ENCODE measurements at places on chromosomes 4 and X.

DNA sequence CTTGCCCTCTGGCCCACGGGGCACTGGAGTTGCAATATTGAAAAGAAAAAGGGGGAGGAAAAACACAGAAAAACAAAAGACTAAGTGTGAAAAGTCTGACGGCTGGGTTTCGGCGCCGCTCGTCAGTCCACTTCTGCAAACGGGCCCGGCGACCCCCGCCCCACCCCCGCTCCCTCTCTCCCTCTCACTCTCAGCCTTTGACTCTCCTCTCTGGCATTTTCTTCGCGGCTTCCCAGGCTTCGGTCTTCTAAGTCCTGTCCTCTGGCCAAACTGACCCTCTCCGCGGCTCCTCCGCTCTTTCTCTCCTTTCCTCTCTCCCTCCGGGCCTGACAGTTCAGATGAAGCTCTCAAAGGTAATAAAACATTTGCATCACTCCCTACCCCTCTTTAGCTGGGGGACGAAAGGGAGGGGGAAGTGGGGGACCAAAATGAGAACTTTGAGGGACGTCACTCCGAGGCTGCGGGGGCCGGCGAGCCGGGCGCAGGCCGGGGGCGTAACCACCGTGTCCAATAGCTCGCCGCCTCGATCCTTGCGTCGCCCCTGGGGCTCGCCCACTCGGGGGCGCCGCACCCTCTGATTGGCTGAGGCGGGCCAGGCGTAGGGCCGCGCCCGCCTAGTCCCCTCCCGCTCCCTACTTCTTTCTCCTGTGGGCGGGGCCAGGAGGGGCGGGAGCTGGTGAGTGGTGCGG, at the start of gene NKX6-1:
NKX6-1 (minus strand) TSS at position 358 of the 689 bp plus-strand sequence. CDS start 1,064 bp downstream, outside the sequence.
- DNase-seq = peak; percentile 80

DNA sequence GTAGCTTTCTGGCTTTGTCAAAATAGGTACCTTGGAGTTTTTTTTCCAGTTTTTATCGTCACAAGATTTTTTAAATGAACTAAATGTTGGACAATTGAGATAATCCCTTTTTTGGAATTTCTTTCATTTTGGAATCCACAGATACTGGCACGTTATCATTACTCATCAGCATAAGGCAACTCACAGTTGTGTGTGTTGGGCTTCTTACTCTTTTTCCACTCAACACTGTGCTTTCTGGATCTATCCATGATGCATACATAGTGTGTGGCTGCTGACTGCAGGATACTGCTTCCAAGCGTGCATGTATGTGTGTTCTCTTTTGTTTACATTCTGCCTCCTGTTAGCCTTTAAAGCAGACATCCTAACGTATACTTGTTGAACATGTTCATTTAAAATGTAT, 113.5 kb upstream of the FAM9A start:
- no peak for DNase-seq

DNA sequence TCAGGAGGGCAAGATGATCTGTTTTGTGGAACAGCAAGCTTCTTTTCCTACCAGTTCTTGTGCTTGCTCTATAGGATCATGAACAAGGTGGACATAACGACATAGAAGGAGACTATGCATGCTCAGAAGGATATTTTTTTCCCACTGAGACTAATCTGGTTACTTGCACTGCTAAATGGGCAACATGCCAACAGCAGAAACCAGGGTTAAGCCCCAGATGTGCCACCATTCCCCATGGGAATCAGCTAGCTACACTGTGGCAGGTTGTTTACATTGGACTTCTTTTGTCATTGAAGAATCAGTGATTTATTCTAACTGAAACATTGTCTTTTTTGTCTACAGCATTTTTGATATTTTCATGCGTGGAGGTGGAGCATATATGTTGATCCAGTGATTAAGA, 165.6 kb downstream of the C4orf33 start:
- DNase-seq = no peak

DNA sequence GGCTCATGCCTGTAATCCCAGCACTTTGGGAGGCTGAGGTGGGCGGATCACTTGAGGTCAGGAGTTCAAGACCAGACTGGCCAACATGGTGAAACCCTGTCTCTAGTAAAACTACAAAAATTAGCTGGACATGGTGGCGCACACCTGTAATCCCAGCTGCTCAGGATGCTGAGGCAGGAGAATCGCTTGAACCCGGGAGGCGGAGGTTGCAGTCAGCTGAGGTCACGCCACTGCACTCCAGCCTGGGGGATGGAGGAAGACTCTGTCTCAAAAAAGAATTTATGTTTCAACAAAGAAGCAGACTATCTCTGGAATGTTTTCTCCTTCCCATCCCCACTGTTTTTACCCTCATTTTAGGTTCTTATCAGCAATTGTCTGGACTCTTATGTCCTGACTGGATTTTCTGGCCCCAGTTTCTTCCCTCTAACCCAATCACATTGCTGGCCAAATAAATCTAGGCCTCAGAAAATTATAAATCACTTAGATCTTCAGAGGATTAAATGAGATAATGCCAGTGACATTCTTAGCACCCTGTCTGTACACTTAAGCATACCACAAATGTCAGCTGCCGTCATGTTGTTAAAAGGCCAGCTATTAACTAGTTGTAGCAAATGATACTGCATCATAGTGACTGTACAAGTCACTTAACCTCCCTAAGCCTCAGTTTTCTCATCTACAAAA, 44.9 kb upstream of the PRSS48 start:
- no peak for DNase-seq

GRCh38 chr4:109649872-109650271, 53.4 kb downstream of the CASP6 start:
- DNase-seq = no peak

- DNase-seq = no peak
Observed at GRCh38 chr4:42626629-42627146, 30.2 kb downstream of the ATP8A1 start.

GRCh38 chr4:179625406-179625805, 2183.2 kb upstream of the AGA start:
- DNase-seq = no peak

DNA sequence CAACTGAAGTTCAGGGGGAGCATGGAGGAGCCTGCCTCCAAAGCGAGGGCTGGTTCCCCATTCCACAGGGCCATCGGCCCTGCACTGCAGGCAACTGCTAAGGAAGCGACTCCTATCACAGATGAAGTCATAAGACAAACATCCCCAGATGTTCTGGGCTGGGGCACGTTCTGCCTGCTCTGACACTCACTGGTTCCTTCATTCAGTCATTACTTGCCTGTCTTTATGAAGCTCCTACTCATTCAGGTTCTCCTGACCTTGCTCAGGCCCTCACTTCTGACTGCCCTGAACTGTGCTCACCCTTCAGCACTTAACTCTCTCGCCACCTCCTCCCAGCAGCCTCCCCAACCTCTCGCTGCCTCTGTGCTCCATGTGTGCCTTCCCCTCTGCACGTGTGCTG, 2.5 kb upstream of the SLC2A9 start:
- no peak for DNase-seq

GRCh38 chr4:23952258-23952657, 62.4 kb upstream of the PPARGC1A start:
- no peak for DNase-seq

GRCh38 chrX:68365341-68365740, 68.0 kb downstream of the OPHN1 start:
- DNase-seq = no peak

DNA sequence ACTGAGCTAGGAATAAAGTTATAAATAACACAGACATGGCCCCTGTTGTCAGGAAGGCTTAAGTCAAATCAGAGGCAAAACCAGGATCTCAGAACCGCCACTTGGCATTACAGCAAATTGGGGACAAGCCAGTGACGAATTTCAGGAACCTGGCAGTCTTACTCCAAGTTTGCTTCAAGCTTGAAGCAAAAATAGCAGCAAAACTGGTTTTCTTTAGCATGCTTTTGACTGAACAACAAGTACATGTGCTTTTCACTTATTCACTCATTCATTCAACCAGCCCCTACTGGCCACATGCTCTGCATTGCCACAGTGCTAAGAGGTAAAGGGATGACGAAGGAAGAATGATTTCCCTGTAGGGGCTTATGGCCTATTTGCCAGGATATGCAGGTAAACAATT, 253.9 kb upstream of the PPARGC1A start:
- DNase-seq = no peak

DNA sequence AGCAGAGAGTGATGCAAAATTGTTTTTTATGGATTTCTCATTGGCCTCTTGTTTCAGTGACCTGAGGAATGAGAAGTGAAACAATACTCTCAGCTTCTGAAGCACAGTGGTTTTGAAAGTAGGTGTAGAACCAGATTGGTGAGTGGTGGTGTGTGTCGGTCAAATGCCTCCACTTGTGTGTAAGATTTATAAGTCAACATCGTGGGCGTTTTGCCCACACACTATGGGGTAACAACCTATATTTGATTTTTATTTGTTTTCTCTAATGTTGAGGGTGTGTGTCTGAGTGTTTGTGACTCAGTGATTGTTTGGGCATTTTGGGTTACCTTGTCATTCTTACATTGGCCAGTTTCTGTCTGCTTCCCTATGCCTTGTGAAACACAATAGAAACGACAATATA, 23.3 kb downstream of the ADGRL3 start:
- no peak for DNase-seq

GRCh38 chr4:107854356-107855022, 29.8 kb downstream of the SGMS2 start:
- no peak for DNase-seq

- peak; percentile 5 for DNase-seq
Observed at GRCh38 chrX:24260842-24261550, 52.9 kb downstream of the SUPT20HL2 start.

GRCh38 chrX:148416142-148416541, 84.3 kb upstream of the AFF2 start:
- no peak for DNase-seq

DNA sequence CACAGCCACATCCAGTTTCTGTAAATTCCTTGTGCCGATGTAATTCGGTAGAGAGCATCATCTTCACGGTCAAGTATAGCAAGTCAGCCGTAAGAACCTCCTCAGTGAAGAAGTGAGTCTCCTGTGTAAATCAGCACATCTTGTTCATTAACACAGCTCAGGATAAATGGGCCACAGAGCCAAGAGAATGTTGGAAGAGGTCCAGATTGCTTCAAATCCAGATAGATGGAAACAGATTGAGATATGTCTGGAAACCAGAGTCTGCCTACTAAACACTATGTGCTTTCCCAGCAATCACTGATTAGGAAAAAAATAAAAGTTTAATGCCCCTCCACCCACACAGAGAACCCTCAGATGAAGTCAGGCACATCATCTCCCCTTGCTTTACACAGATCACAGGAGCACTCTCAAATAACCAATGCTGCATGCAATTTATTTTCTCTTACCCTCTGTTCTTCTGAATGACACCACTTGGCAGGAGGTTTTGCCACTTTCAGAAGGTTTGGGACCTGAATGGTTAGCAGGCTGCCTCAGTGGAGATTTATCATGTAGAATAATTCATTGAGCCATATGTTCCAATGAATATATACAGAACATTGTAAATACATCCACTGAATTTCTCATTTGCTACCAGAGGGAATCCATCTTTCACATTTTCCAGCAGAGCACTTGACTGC, 357.7 kb downstream of the C4orf33 start:
- no peak for DNase-seq

GRCh38 chr4:168565130-168565529, 68.3 kb downstream of the PALLD start:
- DNase-seq = no peak

DNA sequence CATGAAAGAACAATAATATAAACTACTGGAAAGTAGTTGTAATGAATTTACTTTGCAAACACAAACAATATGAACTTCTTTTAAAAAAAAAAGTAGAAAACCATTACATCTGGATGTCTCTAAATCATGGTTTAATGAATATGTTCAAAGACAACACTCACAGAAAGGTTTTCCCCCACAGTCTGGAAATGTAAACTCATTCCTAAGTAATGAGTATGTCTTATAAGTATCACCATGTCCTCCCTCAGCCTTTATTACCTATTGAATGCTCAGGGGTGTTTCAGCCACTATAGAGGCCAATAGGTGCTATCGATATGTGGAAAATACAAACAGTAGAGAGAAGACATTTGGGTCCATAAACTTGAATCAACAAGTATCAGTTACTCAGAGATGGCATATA, 186.7 kb downstream of the PALLD start:
- DNase-seq = no peak

DNA sequence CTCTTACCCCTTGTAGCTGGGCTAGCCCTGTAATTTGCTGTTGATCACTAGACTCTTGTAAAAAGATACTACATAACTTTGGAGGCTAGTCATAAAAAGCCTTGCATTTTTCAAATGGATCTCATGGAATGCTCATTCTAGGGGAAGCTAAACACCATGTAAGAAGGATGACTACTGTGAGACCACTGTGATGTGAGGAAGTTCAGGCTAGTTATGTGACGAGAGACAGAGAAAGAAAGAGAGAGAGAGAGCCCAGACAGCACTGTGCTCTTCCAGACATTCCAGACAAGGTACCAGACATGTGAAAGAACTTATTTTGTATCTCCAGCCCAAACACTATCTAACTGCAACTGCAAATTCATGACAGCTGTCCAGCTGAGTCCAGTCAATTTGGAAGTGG, 404.6 kb upstream of the PITX2 start:
- DNase-seq = no peak

DNA sequence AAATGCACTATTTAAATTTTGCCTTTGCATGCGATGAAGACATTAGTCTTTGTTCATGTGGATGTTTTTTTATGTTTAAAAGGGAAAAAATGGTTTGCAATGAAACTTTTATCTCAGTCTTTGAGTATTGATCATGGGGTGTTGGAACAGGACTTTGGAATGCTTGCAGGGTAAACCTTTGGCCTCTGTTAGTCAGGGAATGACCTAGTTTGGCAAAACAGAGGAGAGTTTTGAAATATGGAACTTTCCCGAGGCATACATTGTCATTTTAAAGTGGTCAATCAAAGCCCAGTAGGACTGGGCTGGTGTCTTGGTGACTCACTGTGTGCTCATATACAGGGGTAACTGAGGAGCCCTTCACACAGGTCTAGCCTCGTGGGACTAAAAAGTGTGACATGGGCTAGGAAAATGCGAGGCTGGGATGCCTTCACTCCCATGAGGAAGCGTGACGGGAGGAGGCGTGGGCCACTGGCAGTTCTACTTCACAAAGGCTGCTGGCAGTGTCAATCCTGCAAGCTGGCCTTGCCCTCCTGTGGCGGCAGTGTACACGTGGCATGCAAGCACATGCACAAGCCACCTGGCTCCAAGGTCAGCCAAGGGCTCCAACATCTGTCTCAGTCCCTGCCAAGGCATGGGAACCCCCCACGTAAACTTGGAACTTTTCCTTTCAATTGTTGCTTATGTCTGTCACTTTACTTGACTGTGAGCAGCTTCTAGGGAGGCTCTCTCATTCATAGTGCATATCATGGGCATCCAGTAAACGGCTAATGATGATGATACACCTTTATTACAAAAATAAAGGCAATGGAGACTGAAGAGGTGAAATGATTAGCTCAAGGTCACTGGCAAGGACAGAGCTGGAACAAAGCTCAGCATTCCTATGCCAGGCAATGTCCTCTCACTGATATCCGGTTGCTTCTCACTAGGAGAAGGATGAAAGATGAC, 5.2 kb upstream of the F11 start:
- DNase-seq = no peak
